Foreskin fibroblast (primary cell): ENCODE measurements at places on chromosomes 2 and 18.

DNA sequence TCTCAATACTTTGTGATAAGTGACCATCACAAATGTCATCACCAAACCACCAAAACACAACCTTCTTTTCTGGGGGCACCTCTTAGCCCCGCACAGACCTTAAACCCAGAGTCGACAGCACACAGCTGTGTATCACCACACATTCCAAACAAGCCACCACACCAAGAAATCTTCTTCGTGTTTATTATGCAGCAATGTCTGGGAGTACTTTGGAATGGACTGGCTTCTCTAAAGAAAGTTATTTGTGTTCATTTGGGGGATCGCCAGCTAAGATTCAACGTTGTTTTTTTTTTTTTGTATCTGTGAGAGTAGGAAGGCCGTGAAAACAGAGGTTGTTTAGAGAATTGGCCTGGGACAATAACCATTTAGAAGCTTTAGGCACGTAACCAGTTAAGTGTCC is 1.1 kb upstream of the MTA3 start:
- DNase-seq = peak; percentile 58

- no peak for DNase-seq
Observed at GRCh38 chr2:95387358-95387757, 15.2 kb upstream of the FAHD2A start.

GRCh38 chr18:13239171-13239956 is 20.8 kb downstream of the LDLRAD4 start:
- no peak for DNase-seq

- no peak for DNase-seq
Observed at GRCh38 chr2:72727356-72727755, 98.5 kb downstream of the EXOC6B start.

- no peak for DNase-seq
Observed at GRCh38 chr2:133498662-133499585, 69.3 kb downstream of the NCKAP5 start.

DNA sequence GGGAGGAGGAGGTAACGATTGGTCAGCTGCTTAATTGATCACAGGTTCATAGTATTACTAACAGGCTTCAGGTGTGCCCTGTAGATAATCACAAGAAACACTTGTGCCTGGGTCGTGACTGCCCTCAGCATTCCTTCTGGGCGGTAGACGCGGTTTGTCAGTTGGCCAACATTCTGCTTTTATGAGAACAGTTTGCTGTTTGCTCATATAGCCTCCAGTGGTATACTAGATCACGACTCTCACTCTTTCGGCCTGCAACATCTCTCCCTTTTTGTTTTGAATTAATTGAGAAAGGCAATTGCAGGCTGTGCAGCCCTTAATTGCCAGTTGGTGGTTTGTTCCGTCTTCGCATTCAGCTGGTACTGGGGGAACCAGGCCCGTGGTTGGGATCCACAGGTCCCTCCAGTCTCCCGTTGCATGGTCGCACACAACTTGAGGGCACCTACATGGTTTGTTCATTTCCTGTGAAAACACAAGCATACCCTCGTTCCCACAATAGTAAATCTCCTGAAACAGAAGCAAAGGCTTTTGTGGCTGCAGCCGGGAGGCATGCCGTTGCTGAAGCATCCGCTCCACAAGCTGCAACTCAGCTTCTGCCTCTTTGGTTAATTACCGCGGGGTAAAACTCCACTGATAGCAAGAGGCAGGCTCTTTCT is 30.3 kb upstream of the GPR17 start:
- DNase-seq = peak; percentile 89

DNA sequence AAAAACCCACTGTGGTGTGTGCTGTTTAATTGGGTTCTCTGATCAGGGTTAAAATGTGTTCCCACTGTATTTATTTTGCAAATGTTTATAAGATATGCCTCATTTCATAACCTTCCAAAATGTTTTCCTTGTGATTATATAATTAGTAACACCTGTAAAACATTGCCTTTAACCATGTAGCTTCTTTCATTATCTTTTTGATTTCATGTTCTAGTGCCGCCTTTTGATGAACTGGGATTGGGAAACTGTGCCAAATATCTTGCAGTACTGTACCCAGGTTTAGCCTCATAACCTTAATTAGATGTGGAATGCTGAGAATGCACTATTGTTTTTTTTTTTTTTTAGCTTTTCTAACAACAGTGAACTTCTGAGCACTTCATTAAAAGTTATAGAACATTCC is 96.9 kb downstream of the TANC1 start:
- DNase-seq = no peak

DNA sequence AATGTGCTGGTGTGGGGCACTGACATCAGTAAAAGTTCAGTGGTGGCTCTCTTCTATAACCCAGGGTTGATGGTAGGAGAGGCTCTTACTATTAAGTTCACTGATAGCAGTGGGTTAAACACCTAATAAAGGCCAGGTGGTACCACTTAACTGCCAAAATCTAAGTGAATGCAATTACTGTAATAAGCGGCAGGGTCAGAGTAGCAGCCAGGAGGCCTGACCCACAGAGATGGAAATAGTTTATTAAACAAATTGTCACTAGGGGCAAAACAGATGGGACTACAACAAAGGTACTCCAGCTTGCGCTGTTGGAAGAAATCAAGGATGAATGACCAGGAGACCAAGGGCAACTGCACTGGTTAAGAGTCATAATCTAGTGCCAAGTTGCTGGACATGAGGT is 26.6 kb downstream of the ZSWIM2 start:
- no peak for DNase-seq

GRCh38 chr2:241130316-241130715 is 19.0 kb downstream of the PASK start:
- no peak for DNase-seq

- DNase-seq = no peak
Observed at GRCh38 chr18:64872710-64873458, 724.0 kb upstream of the LINC00305 start.

DNA sequence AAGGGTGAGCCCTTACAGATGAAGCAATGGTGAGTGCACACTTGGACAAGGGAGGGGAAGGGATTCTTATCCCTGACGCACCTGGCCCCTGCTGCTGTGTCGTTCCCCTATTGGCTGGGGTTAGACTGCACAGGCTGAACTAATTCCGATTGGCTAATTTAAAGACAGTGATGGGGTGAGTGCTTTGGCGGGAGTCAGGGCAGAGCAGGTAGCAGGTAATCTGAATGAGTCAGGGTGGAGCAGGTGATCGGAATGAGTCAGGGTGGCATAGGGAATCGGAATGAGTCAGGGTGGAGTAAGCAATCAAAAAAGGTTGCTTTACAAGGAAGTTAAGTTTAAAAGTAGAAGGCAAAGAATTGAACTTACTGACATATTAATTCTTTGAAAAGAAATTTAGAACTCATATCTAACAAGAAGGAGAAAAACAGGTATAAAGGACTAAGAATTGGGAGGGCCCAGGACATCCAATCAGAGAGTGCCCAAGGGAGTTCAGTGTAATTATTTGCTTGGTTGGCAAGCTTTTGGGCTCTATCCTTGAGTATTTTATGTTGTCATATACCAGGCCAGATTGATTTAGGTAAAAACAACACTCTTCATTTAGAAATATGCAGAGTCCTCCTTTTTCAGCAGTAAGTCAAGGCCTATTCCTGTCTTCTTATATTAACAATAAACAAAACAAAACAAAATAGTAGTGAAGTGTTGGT is 52.3 kb upstream of the RALBP1 start:
- no peak for DNase-seq
